ENCODE measurements at places on chromosomes 2 and 18. TPM values are rescaled to one million over a fixed set of nuclear protein-coding genes. Genes with fewer than 3 reads are reported as not detected.

DNA sequence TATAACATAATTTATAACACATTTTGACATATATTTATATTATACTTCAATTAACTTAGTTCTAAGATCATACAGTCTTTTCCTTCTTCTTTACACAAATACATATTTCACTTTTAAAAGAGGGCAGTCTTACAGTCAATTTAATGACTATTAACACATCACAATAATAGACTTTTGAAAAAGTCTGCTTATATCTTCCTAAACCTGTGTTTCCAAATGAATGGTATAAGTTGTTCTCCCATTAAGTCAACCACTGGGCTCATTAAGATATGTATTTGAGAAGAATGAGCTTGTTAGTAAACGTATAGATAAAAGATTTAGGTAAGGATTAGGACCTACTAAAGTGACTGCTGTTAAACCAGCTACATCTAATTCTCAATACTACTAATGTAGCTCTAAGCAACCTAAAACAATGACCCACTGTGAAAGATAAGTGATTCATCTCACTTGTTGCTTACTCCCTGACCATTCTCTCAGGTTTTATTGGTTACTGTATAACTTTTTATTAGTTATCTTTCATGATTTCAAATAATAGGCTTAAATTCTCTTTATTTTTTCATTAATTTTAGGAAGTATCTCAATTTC lies 27.0 kb downstream of the SLC40A1 start:
- DNase-seq = no peak

DNA sequence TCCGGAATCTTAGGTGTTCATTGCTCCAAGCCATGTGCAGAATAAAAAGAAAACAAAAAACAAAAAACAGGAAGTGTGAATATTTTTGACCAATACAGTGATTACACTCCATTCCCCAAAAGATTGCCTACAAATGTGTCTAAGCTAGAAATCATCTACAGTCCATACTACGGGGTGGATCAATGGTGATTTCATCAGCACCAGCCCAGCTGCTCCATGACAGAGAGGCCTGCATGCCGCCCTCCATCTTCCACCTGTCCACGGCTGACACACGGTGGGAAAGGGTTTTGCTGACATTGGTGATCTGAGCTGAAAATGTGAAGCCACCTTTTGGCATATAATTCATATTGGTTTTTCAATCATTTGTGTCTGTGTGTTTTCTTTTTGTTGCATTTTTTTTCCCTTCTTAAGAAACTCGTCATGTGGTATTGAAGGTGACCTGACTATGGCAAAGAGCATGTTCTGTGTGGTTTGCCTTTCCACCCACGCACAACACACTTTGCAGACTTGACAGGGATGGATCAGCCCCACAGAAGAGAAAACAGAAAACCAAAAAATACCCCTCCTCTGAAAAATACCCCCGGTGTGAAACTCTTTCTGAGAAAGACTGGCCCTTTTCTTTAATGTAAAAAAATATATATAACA lies 533.1 kb downstream of the RNF144A start:
- DNase-seq = no peak

DNA sequence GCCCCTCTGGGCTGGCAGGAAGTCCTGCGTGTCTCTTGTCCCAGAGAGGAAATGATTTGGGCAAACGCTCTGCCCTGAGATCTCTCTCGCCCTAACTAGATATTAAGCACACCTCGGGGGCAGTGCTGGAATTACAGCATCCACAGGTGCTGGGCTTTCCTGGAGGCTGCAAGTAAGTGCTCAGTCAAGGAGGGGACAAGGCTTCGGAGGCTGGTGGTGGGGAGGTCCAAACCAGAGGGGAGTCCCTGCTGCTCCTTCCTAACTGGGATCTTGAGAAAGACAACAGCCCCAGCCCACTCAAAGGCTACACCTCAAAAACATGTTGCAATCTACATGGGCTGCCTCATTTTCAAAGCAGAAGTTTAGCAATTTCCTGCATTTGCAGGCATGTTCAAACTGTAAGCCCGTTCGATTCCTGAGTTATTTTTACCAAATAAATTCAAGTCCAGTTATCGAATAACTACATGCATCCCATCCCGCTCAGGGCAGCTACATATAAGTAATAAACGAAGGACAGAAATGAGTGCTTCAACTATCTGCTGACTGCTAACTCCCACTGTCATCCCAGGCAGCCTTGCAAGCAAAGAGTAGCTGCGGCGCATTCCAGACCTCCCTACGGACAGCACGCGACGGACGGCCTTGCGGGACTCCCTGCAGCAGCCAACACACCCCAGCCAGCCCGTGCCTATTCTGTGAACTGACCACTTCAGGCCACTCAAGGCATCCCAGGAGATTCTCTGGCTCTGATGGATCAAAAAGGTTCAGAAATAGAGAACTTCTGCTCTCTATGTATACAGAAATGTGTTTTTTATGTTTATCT lies 27.5 kb downstream of the ZNF516 start:
- DNase-seq = no peak

DNA sequence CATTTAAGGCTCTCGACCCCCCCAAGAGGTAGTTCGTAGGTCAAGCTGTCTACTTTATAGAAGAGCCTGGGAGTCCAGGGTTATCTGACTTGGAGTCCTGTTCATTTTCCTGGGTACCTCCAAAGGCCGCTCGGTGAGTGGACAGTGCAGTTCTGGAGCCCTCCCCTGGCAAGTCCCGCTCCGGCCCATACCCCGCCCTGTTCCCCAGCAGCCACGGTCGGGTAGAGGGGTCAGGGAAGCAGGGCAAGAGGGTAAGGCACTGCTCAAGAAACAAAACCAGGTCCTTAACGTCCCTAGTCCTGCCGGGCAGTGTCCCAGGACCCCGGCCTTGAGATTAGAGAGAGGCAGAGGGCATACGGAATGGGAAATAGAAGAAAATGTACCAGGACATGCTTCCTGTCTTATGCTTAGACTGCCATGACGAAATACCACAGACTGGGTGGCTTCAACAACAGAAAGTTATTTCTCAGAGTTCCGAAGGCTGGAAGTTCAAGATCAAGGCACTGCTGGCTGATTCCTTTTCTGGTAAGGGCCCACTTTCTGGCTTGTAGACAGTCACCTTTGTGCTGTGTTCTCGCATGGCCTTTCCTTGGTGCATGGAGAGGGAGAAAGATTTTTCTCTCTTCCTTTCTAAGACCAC lies 5.4 kb upstream of the HPCAL1 start:
- peak; percentile 45 for DNase-seq

- DNase-seq = peak; percentile 51
Measured at GRCh38 chr2:36696533-36696932, at the start of gene VIT. Gene VIT (plus strand): TSS chr2:36696707. CDS start chr2:36716371, 19,664 bp downstream.

DNA sequence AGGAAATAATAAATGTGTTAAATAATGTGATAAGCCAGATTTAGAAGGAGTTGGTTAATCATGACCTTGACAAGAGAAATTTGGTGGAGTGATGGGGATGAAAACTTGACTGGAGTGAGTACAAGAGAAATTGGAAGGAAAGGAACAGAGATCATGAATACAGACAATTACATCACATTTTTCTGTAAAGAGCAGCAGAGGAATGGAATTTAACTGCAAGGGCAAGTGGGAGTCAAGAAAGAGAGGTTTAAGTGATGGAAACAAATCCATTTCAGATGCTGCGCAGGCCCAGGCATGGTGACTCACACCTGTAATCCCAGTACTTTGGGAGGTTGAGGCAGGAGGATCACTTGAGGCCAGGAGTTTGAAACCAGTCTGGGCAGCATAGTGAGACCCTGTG lies 46.7 kb downstream of the ICA1L start:
- DNase-seq = no peak

DNA sequence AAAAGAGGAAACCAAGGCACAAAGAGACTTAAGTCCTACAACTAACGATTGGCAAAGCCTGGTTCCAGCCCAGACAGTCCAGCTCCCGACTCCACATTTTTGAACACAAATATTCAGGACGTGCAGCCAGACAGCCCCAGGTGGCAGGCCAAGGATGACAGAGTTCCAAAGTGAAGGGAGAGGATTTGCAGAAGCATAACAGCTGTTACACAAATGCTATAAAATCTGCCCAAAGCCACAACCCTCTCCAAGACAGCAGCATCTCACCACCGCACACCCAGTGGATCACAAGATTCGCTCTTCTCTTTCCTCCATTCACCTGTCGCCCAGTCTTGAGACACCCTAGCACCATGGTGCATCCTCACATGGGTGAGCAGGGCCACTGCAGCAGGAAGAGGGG lies 227.1 kb upstream of the ID2 start:
- DNase-seq = no peak

DNA sequence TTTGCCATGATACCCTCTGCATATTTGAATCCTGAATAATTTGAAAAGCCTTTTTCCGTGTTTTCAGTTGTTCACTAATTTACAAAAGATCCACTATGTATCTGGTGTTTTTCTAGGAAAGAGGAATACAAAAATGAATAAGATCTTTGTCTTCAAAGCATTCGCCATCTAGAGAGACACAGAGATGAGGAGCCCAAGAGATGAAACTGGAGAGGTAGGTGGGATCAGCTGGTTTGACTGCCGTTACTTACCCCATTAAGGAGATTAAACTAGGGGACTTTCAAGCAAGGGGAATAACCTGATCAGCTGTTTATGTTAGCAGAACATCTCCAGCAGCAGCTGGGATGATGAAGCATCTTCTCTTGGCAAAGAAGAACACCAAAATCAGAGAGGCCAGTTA lies 150.2 kb upstream of the SATB2 start:
- no peak for DNase-seq

DNA sequence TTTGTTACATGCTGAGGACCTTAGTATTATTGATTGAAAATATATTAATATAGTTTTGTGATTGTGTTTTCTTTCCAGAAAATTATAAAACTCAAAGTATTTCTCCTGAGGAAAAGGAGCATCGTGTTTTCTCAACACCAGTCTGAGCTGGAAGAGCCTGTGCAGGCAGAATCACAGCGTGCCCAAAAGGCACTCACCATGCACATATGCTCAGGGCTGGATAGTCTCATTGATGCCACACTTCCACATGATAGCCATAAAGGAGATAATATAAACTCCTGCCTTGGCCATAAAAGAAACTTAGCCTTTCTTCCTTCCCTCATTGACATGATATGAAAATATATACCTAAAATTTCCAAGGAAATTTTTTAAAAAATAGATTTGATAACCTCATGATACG lies 4.0 kb downstream of the PDE1A start:
- no peak for DNase-seq

DNA sequence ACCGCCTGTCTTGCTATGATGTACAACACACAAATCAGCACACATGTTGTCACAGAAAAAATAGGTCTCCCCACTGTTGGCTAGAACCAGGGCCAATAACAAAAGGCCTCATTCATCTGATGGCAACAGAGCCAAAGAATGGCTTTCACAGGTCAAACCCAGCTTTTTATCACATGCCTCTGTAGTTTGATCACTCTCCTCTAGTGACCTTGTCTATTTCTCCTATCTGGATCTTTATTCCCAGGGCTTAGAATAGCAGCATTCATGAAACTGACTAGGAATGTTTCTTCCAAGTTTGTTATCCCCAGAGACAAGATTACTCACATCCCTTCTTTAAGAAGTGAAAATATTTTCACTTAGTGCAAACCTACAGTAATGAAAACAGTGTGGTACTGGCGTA lies 285.8 kb upstream of the GYPC start:
- DNase-seq = no peak

DNA sequence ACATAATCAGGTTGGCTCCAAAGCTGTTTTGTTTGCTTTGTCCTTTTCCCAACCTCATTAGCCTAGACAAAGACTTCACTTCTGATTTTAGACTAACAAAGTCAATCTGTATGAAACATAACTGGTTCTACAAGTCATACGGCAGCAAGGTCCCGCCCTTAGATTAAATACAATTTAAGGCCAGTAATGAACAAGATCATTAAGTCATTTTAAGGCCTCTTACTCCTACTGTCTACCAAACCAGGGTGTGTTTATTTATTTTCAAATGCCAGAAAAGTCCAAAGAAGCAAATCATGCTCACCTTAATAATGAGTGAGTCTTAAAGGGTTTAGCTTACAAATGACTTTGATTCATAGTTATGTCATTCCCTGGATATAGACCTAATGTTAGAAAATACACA lies 148.4 kb upstream of the ACVR2A start:
- no peak for DNase-seq

- no peak for DNase-seq
Measured at GRCh38 chr2:73503992-73504570, 118.4 kb downstream of the ALMS1 start.

DNA sequence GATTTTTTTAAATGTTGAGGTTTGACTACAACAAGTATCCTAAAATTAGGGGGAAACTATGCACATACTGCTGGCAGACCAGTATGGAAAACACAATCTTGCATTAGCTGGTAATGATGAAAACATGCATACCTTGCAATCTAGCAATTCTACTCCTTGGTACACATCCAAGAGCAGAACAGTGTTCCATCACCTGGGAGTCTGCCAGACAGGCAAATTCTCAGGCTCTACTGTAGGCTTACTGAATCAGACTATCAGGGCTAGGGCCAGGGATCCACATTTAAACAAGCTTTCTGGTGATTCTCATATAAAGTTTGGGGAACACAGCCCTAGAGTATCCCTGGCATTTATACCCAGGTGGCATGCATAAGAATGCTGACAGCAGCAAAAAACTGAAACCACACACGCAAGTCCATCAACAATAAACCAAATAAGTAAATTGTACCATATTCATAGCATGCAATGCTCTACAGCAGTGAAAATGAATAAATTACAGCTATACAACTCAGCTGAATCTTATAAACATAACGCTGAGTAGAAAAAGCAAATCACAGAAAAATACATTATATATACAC lies 13.6 kb downstream of the CDH2 start:
- DNase-seq = no peak

- no peak for DNase-seq
Measured at GRCh38 chr2:197497326-197497725, 2.3 kb downstream of the HSPD1 start.

DNA sequence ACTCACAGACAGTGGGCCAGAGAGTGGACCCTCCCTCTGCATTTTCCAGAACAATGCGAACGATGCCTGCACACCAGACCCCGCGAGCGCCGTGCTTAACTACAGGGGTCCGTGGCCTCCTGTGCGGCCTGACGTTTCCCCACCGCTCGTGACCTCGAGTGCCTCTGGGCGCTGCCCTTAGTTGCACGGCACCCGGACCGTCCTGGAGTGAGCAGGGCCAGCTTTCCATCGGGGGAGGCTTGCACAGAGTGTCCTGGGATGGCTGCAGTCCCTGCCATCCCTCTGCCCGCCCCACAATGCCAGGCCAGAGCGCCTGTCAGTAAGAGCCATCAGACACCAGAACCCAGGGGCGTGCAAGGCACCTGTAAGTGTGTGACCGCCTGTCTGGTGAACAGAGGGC lies 217.0 kb downstream of the TWIST2 start:
- DNase-seq = no peak

DNA sequence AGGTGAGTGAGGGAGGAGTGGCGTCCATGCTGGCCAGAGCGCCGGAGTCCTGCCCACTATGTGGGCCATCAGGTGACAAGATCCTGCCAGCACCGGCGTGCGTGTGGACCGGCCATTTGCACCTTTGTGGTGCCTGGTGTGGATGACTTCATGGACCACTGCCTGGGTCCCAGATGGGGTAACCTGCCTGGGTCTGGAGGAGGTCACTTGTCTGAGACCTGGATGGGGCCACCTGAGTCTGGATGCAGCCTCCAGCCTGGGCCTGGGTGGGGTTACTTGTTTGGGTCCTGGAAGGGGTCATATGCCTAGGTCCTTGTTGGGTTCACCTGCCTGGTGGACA lies 299.6 kb downstream of the NDUFA10 start:
- DNase-seq = no peak

The STPG4 gene
- total RNA-seq = not detected

The PREPL gene
- 45.4 TPM for total RNA-seq

The RTN4 gene
- 194 TPM for total RNA-seq

The SCYGR4 gene
- total RNA-seq = not detected

The DES gene
- 0.60 TPM for total RNA-seq

The ACP1 gene
- 206 TPM for total RNA-seq

The TRIM43 gene
- total RNA-seq = not detected

The EFHD1 gene
- 1.2 TPM for total RNA-seq

The GALNT5 gene
- total RNA-seq = 10.6 TPM

All from RPMI7951 (cell line).